Muscle of leg (tissue), 16 donors: ENCODE measurements at places on chromosomes 1 and 21. TPM values are rescaled to one million over a fixed set of nuclear protein-coding genes. Genes with fewer than 3 reads are reported as not detected.

- no peaks in the 10 kb centered on the region for H3K4me1 ChIP-seq
- no peaks in the 10 kb centered on the region for H3K36me3 ChIP-seq
- no peaks in the 10 kb centered on the region for H3K27me3 ChIP-seq
- DNase-seq = no peak
- no peak overlapping the region for H3K4me3 ChIP-seq
Measured at GRCh38 chr21:25176637-25177412, 430.5 kb downstream of the MRPL39 start.

GRCh38 chr1:239826211-239826610, 265.5 kb upstream of the FMN2 start:
- H3K27ac ChIP-seq = no peak overlapping the region
- no peaks in the 10 kb centered on the region for H3K27me3 ChIP-seq
- DNase-seq = no peak
- no peaks in the 10 kb centered on the region for H3K36me3 ChIP-seq
- H3K4me3 ChIP-seq = no peak overlapping the region
- no peaks in the 10 kb centered on the region for H3K4me1 ChIP-seq

DNA sequence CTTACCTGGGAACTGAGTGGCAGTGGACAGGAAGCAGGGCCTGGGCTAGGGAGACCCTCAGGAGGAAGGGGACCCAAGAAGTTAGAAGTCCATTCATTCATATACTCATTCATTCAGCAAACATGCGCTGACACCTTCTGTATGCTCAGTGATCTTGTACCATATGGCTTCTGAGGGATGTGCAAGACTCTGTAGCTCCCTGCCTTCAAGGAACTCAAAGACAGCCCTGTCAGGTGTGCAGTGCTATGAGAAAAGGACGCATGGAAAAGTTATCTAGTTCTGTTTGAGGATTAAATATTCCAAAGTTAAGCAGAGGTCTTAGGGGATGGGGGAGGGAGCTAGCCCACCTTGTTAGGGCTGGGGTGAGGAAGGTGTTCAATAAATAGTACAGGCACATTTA, 12.5 kb downstream of the DMAP1 start:
- H3K27ac ChIP-seq = no peak overlapping the region
- DNase-seq = no peak
- H3K27me3 ChIP-seq = no peaks in the 10 kb centered on the region

GRCh38 chr21:39379986-39380891, 31.4 kb upstream of the HMGN1 start:
- H3K4me3 ChIP-seq = peak overlapping the region; percentile 84
- H3K36me3 ChIP-seq = no peaks in the 10 kb centered on the region
- peak overlapping the region; percentile 98 for H3K27ac ChIP-seq

GRCh38 chr1:27634177-27634984, 604 bp downstream of the FGR start:
- no peaks in the 10 kb centered on the region for H3K36me3 ChIP-seq
- H3K4me1 ChIP-seq = peaks cover 40% of the 10 kb centered on the region
- peak overlapping the region; percentile 45 for H3K4me3 ChIP-seq
- peak; percentile 62 for DNase-seq
- H3K27ac ChIP-seq = peak overlapping the region; percentile 76

DNA sequence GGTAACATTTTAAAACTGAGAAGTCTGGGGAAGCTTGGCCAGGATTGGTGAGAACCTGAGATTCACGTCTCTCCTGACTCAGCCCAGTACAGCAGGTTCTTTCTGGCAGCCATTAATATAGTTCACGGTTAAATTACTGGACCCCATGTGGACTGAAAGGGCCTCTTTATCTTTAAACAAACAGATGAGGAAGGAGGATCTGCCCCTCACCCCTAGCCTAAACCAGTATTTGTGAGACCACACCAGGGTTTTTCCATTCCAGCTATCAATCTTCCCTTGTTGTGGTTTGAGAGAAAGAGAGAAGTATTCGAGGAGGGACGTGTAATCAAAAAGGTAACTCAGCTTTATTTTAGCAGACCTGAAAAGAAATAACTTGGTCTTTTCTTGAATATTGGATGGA, 137.1 kb downstream of the PROX1 start:
- DNase-seq = no peak
- H3K27me3 ChIP-seq = no peaks in the 10 kb centered on the region
- no peak overlapping the region for H3K27ac ChIP-seq
- H3K4me3 ChIP-seq = no peak overlapping the region
- H3K36me3 ChIP-seq = no peaks in the 10 kb centered on the region

DNA sequence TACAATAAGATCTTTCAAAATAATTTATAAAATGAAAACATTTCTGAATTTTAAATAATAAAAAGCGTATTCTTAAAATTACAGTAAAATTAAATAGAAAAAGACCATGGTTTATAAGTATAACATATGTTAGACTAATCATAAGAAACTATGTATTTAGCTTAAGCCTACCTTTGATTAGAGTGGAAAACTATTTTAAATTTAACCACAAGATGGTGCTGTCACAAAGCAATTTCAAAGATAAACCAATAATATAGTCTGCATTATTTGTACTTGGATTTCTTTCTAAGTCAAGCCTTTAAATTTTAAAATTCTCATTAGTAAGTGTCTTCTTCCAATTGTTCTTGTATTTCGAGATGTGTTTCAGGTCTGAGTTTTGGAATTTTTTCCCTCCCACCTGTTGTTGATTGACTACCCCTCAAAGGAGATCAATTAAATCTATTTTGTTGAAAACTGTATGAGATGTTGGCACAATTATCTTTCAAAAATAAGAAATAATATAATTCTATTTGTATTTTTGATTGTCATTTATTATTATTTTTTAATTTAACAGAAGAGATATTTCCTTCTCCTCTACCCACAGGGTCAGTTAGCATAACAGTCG, 459.8 kb downstream of the KCNT2 start:
- no peaks in the 10 kb centered on the region for H3K27me3 ChIP-seq
- H3K27ac ChIP-seq = no peak overlapping the region
- H3K4me1 ChIP-seq = no peaks in the 10 kb centered on the region
- DNase-seq = peak; percentile 57
- no peaks in the 10 kb centered on the region for H3K36me3 ChIP-seq

DNA sequence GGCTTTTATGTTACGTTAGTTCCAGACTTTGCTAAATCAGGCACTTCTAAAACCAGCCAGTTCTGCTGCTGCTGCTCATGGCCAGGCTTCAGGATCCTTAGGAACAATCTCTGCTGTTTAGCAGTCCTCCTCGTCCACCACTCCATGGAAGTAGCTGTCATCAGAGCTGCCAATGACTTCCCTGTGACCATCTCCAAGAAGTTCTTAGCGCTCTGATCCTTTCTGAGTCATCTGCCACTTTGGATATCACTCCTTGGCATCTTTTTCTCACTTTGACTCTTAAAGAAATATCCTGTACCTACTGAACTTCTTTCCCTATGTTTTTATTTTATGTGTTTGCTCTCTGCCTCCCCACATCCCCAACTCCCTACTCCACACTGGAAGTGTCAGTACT, 14.7 kb upstream of the IRF2BP2 start:
- DNase-seq = peak; percentile 25
- no peaks in the 10 kb centered on the region for H3K27me3 ChIP-seq
- no peak overlapping the region for H3K27ac ChIP-seq
- H3K4me1 ChIP-seq = peaks cover 24% of the 10 kb centered on the region

GRCh38 chr1:203536575-203536974, 42.6 kb downstream of the OPTC start:
- H3K27me3 ChIP-seq = no peaks in the 10 kb centered on the region
- H3K4me3 ChIP-seq = no peak overlapping the region
- DNase-seq = no peak
- H3K4me1 ChIP-seq = no peaks in the 10 kb centered on the region
- H3K27ac ChIP-seq = no peak overlapping the region

- H3K36me3 ChIP-seq = no peaks in the 10 kb centered on the region
- no peaks in the 10 kb centered on the region for H3K4me1 ChIP-seq
- H3K27ac ChIP-seq = no peak overlapping the region
- H3K27me3 ChIP-seq = peaks cover 11% of the 10 kb centered on the region
- no peak for DNase-seq
Measured at GRCh38 chr1:53639251-53639763, 99.7 kb downstream of the GLIS1 start.

DNA sequence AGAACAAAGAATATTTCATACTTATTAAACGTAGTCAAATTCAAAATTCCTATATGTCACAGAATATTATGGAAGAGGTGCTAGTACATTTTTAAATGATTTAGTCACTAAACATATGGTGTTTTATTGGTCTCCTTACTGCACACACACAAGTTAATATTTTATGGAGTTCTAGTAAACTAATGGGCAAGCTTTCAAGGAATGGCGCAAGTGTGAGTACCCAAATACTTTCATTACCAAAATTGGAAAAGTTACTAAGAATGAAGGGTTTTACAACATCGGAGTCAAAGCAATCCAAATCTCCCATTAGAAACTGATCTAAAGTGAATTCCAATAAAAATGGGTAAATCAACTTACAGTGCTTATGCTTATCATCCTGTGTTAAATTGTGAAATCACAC, 921.9 kb downstream of the ADGRL2 start:
- H3K4me1 ChIP-seq = no peaks in the 10 kb centered on the region
- H3K4me3 ChIP-seq = no peak overlapping the region
- DNase-seq = no peak
- no peaks in the 10 kb centered on the region for H3K36me3 ChIP-seq

DNA sequence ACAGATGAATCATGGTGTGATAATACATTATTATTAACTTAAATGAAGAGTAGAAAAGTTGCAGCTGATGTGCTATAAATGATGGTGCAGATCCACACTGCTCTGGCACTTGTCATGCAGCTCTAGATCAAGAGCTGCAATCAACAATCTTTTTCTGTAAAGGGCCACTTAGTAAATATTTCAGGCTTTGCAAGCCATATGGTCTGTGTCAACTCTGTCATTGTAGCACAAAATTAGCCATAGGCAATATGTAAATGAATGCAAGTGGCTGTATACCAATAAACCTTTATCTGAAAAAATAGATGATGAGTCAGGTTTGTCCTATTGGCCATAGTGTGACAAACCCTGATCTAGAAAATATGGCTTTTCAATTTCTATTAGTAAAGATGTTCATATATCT, 66.6 kb downstream of the RGS18 start:
- DNase-seq = no peak
- no peak overlapping the region for H3K4me3 ChIP-seq
- H3K27me3 ChIP-seq = no peaks in the 10 kb centered on the region
- H3K27ac ChIP-seq = no peak overlapping the region
- H3K4me1 ChIP-seq = no peaks in the 10 kb centered on the region
- H3K36me3 ChIP-seq = no peaks in the 10 kb centered on the region

DNA sequence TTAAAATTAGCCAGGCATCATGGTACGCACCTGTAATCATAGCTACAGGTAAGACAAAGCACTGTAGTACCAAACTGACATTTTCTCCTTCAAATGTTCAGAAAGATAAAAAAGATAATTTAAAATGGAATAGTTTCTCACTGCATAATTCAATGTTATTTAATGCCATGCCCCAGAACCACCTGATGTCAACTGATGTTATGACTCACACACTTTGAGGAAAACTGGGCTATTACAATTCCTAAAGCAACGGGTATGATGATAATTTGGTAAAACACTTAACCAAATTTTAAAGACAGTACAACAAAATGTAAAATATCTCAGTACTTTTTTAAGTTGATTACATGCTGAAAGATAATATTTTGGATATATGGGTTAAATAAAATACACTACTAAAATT, 22.9 kb upstream of the PLEKHO1 start:
- H3K4me3 ChIP-seq = no peak overlapping the region
- H3K36me3 ChIP-seq = peaks cover 6% of the 10 kb centered on the region
- no peaks in the 10 kb centered on the region for H3K27me3 ChIP-seq
- no peaks in the 10 kb centered on the region for H3K4me1 ChIP-seq

DNA sequence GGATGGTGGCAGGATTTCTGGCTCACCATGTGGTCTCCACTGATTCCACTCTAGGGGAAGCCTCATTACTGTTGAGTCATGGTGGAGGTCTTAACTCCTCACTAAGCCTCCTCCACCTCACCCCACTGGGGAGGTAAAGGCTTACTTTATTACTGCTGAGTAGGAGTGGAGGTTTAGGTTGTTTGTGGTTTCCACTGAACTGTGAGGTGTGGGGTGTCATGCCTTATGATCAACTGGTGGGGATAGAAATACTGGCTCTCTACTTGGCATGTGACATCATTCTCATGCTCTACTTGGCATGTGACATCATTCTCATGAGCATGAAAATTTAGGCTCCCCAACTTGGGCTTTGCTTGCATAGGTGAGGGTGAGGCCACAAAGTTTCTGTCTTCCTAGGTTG, 35.6 kb downstream of the COL6A1 start:
- H3K4me3 ChIP-seq = no peak overlapping the region
- peaks cover 6% of the 10 kb centered on the region for H3K4me1 ChIP-seq
- H3K36me3 ChIP-seq = no peaks in the 10 kb centered on the region
- H3K27ac ChIP-seq = no peak overlapping the region
- no peaks in the 10 kb centered on the region for H3K27me3 ChIP-seq

GRCh38 chr1:235938709-235939479, 72.2 kb upstream of the LYST start:
- H3K4me1 ChIP-seq = peaks cover 3% of the 10 kb centered on the region
- H3K27ac ChIP-seq = no peak overlapping the region
- H3K27me3 ChIP-seq = no peaks in the 10 kb centered on the region
- H3K36me3 ChIP-seq = no peaks in the 10 kb centered on the region

DNA sequence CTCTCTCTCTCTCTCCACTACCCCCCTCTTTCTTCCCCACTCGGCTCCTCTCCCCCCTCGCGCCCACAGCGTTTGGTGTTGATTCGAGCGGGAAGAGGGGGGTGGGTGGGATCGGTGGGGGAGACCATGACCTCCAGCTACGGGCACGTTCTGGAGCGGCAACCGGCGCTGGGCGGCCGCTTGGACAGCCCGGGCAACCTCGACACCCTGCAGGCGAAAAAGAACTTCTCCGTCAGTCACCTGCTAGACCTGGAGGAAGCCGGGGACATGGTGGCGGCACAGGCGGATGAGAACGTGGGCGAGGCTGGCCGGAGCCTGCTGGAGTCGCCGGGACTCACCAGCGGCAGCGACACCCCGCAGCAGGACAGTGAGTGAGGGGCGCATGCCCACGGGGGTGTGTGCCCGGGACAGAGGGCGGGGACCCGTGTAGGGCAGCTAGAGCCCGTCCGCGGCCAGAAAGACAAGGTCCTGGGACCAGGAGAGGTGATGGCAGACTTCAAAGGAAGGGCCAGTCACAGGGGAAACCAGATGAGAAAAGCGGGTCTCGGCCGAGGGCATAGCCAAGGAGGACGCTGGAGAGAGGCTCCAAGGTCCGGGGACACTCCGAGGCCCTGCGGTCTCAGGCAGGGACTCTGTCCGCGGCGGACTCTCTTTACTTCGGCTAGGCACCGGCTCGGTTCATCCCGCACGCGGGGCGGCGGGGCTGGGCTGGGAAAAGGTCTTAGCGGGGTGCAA, at the start of gene PRRX1:
Gene PRRX1, plus strand, starts transcription at position 39 of the 735 bp plus-strand sequence. Its CDS starts 88 bp downstream, at position 127.
- H3K27me3 ChIP-seq = peaks cover 74% of the 10 kb centered on the region
- peak within 1 kb of the TSS; percentile 67 for H3K4me3 ChIP-seq
- H3K4me1 ChIP-seq = peaks cover 57% of the 10 kb centered on the region
- peak within 1 kb of the TSS; percentile 96 for H3K27ac ChIP-seq

Gene COL24A1
- 8.2 TPM for total RNA-seq

Gene CCDC30
- total RNA-seq = 1.7 TPM

Gene S100A2
- 3.4 TPM for total RNA-seq

Gene ANXA9
- total RNA-seq = 0.04 TPM

Gene DEGS1
- 35.4 TPM for total RNA-seq

Gene KCNN3
- 5.1 TPM for total RNA-seq

Gene HAO2
- total RNA-seq = 0.13 TPM
